ENCODE measurements at places on chromosomes 1 and 21. TPM values are rescaled to one million over a fixed set of nuclear protein-coding genes. Genes with fewer than 3 reads are reported as not detected.

- no peak overlapping the region for H3K27ac ChIP-seq
- DNase-seq, result no peak
- no peaks in the 10 kb centered on the region for H3K27me3 ChIP-seq
- no peaks in the 10 kb centered on the region for H3K36me3 ChIP-seq
- H3K4me3 ChIP-seq, result no peak overlapping the region
Observed at GRCh38 chr1:192024881-192025280, 133.4 kb upstream of the RGS18 start.

- H3K36me3 ChIP-seq, result no peaks in the 10 kb centered on the region
- H3K27me3 ChIP-seq, result no peaks in the 10 kb centered on the region
- DNase-seq, result no peak
- no peak overlapping the region for H3K27ac ChIP-seq
- no peaks in the 10 kb centered on the region for H3K4me1 ChIP-seq
Observed at GRCh38 chr1:194968916-194969315, 1639.3 kb downstream of the KCNT2 start.

- H3K36me3 ChIP-seq, result no peaks in the 10 kb centered on the region
- peaks cover 28% of the 10 kb centered on the region for H3K4me1 ChIP-seq
- no peaks in the 10 kb centered on the region for H3K27me3 ChIP-seq
- no peak for DNase-seq
Observed at GRCh38 chr1:15525050-15526020, 1.3 kb upstream of the DNAJC16 start.

DNA sequence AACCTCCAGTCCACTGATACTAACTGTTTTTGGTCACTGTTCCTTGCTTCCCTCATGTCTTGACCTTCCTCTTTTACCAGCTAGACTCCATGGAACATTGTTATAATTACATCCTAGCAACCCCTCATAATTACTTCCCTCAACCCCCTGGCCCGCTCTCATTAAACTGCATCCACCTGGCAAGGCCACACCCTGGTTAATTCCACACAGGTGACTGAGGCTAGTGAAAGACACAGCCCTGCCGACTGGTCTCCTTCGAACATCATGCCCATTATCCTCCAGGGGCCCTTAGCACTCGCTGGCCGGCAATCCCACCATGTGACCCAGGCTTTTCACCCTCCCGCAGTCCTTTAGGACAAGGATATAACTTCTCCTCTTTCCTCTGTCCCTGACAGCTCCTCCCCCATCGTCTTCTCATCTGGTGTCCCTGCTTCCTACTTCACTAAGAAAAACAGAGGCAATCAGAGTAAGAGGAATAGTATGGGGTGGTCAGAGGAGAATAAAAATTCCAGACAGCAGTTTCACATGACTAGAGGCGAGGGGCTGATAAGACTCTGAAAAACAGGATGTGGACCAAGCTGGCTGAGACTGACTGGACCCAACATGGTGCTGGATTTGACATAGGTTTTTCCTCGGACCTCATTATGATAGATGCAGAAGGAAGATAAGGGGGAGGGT lies 8.8 kb upstream of the TENT5B start:
- H3K36me3 ChIP-seq, result no peaks in the 10 kb centered on the region
- H3K4me3 ChIP-seq, result no peak overlapping the region
- H3K27me3 ChIP-seq, result no peaks in the 10 kb centered on the region
- H3K27ac ChIP-seq, result no peak overlapping the region
- H3K4me1 ChIP-seq, result no peaks in the 10 kb centered on the region

GRCh38 chr1:67830928-67831830 lies 2.1 kb downstream of the GNG12 start:
- H3K4me1 ChIP-seq, result peaks cover 18% of the 10 kb centered on the region
- H3K27ac ChIP-seq, result no peak overlapping the region
- DNase-seq, result no peak
- H3K36me3 ChIP-seq, result no peaks in the 10 kb centered on the region

GRCh38 chr1:235919833-235920441 lies 53.2 kb upstream of the LYST start:
- no peak overlapping the region for H3K4me3 ChIP-seq
- no peak for DNase-seq
- no peaks in the 10 kb centered on the region for H3K36me3 ChIP-seq

GRCh38 chr1:8152731-8153702 lies 126.9 kb upstream of the ERRFI1 start:
- H3K4me1 ChIP-seq, result no peaks in the 10 kb centered on the region
- no peak overlapping the region for H3K4me3 ChIP-seq
- H3K27me3 ChIP-seq, result peaks cover 12% of the 10 kb centered on the region
- no peaks in the 10 kb centered on the region for H3K36me3 ChIP-seq
- H3K27ac ChIP-seq, result no peak overlapping the region
- no peak for DNase-seq

DNA sequence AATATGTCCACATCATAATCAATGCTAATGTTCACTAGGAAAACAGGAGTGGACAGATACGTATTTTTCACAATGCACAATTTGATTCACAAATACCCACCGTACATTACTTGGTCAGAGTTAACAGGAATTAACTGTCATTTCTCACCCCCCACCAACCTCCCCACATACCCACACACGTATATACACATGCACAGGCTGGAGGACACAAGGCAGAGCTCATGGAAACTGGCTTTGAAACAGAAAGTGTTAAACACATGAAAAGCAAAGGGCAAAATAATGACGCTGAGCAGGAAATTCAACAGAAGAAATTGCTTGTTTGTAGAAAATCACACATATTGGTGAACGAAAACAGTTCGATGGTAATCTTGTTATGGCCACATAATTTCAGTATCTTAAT lies 188.4 kb upstream of the DMRTA2 start:
- no peaks in the 10 kb centered on the region for H3K4me1 ChIP-seq
- no peak overlapping the region for H3K27ac ChIP-seq
- no peak for DNase-seq
- no peak overlapping the region for H3K4me3 ChIP-seq

DNA sequence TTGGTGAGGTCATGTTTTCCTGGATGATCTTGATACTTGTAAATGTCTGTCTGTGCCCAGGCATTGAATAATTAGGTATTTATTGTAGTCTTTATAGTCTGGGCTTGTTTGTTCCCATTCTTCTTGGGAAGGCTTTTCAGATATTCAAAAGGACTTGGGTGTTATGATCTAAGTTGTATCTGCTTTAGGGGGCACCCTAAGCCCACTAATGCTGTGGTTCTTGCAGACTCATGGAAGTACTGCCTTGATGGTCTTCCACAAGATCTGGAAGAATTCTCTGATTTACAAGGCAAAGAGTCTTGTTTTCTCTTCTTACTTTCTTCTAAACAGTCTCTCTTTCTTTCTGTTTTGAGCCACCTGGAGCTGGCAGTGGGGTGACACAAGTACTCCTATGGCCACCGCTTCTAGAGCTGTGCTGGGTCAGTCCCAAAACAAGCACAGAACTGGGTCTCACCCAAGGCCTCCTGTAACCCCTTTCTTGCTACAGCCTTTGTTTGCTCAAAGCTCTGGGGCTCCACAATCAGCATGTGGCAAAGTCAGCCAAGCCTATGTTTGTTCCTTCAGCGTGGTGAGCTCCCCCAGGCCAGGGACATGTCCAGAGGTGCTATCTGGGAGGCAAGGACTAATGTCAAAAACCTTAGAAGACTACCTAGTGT lies 12.6 kb downstream of the VN1R5 start:
- DNase-seq, result no peak
- H3K27ac ChIP-seq, result no peak overlapping the region
- no peaks in the 10 kb centered on the region for H3K36me3 ChIP-seq

DNA sequence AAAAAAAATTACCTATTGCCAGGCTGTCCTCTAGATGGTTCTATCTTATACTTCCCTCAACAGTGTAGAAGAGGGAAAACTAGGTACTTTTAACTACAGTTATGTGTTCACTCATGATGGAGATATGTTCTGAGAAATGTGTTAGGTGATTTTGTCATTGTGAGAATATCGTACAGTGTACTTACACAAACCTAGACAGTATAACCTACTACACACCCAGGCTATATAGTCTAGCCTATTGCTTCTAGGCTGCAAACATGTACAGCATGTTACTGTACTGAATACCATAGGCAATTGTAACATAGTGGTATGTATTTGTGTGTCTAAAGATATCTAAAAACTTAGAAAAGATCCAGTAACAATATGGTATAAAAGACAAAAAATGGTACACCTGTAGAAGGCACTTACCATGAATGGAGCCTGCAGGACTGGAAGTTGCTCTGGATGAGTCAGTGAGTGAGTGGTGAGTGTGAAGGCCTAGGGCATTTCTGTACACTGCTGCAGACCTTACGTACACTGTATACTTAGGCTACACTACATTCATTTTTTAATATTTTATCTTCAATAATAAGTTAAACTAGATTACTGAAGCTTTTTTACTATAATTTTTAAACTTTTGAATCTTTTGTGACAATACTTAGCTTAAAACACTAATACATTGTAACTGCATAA lies 13.2 kb downstream of the MGST3 start:
- no peak overlapping the region for H3K27ac ChIP-seq
- no peaks in the 10 kb centered on the region for H3K36me3 ChIP-seq
- no peaks in the 10 kb centered on the region for H3K27me3 ChIP-seq
- no peak for DNase-seq
- peaks cover 18% of the 10 kb centered on the region for H3K4me1 ChIP-seq

- no peak for DNase-seq
- H3K36me3 ChIP-seq, result no peaks in the 10 kb centered on the region
Observed at GRCh38 chr1:238672262-238672661, 714.1 kb upstream of the CHRM3 start.

- no peak for DNase-seq
- H3K4me1 ChIP-seq, result peaks cover 20% of the 10 kb centered on the region
- no peak overlapping the region for H3K27ac ChIP-seq
- H3K4me3 ChIP-seq, result no peak overlapping the region
- peaks cover 42% of the 10 kb centered on the region for H3K27me3 ChIP-seq
Observed at GRCh38 chr1:201535046-201535918, 3.6 kb upstream of the NAV1 start.

DNA sequence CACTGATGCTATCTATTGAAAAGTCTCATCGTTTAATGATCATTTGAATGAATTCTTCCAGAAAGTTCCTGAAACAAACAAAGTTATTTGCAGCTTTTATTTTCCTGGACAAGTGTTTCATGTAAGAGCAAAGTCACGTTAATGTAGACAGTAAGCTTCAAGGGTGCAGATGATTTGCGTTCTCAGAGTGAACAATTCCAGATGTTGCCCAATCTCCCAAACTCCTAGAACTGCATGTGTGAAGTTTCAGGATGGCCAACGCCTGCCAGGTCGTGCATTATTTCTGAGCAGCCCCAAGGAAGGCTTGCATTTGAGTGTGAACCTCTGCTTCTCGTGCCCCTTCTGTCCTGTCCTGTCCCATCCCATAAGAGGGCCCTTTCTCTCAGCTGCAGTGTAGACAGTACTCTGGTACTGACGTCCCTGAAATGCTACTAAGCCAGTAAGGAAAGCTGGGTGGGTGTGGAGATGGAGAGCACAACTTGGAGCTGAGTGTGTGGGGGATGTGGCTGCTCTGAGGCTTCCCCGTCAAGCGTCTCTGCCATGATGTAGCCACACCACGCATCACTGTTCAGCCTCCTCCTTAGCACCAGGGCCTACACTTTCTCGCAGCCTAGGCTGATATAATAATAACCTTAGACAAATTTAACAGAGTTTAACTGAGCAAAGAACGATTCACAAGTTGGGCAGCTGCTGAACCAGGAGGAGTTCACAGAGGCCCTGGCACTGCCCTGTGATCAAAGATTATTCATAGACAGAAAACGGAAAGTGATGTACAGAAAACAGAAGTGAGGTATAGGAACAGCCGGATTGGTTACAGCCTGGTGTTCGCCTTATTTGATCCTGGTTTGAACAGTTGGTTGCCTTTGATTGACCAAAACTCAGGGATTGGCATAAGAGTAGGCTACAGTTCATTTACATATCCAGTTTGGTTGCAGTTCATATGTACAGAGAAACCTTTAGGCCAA lies 50.4 kb downstream of the RHOU start:
- no peak overlapping the region for H3K4me3 ChIP-seq
- no peaks in the 10 kb centered on the region for H3K4me1 ChIP-seq
- H3K36me3 ChIP-seq, result no peaks in the 10 kb centered on the region
- peaks cover 3% of the 10 kb centered on the region for H3K27me3 ChIP-seq
- no peak overlapping the region for H3K27ac ChIP-seq
- no peak for DNase-seq

- peak overlapping the region; percentile 89 for H3K4me3 ChIP-seq
- no peaks in the 10 kb centered on the region for H3K27me3 ChIP-seq
- no peaks in the 10 kb centered on the region for H3K36me3 ChIP-seq
- peak overlapping the region; percentile 54 for H3K27ac ChIP-seq
Observed at GRCh38 chr1:99969260-99969728, 502 bp upstream of the SLC35A3 start.

DNA sequence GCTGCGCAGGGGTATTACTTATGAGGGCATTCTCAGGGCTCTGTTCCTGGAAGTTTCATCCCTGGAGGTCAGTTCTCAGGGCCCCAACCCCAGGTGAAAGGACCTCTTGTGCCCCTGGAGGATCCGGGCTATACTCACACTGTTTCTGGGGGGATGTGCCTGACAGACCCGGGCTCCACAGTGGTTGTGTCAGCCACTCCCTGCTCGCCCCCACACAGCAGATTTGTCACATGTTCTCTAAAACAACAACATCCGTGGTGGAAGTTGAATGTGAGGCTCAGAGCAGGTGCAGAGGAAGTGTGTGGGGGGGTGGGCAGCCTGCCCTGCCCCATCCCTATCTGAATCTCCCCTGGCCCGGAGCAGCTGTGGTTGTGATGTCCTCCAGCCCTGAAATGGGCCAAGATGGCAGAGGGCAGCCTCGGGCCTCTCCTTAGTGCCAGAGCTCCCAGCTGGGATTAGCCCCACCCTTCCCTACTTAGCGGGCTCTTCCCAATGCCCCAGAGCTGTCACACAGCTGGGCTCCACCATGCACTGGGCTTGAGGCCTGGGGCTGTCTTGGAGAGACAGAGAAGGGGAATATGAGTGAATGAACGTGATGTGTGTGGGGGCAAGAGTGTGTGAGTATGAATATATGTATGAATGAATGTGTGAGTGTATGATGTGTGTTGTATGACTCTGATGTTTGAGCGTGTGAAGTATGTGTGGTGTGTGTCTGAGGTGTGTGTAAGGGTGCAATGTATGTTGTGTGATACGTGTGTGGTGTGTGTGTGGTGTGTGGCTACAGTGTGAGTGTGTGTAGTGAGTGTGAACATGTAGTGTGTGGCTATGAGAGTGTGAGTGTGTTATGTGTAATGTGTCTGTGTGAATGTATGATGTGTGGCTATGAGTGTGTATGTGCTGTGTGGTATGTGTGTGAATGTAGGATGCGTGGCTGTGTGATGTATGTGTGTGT lies 1.5 kb upstream of the FCMR start:
- peak; percentile 91 for DNase-seq
- no peaks in the 10 kb centered on the region for H3K27me3 ChIP-seq
- H3K27ac ChIP-seq, result peak overlapping the region; percentile 88
- peak overlapping the region; percentile 72 for H3K4me3 ChIP-seq

OR2L3 gene
- 0.10 TPM for total RNA-seq

LAPTM5 gene
- 1,384 TPM for total RNA-seq

LMOD1 gene
- not detected for total RNA-seq

C4BPA gene
- total RNA-seq, result not detected

KRTAP13-2 gene
- total RNA-seq, result not detected

CNN3 gene
- total RNA-seq, result 21.1 TPM

SLC50A1 gene
- 61.3 TPM for total RNA-seq

DDAH1 gene
- not detected for total RNA-seq

ZYG11A gene
- 1.5 TPM for total RNA-seq
